ENCODE measurements at places on chromosomes 2 and 18.

DNA sequence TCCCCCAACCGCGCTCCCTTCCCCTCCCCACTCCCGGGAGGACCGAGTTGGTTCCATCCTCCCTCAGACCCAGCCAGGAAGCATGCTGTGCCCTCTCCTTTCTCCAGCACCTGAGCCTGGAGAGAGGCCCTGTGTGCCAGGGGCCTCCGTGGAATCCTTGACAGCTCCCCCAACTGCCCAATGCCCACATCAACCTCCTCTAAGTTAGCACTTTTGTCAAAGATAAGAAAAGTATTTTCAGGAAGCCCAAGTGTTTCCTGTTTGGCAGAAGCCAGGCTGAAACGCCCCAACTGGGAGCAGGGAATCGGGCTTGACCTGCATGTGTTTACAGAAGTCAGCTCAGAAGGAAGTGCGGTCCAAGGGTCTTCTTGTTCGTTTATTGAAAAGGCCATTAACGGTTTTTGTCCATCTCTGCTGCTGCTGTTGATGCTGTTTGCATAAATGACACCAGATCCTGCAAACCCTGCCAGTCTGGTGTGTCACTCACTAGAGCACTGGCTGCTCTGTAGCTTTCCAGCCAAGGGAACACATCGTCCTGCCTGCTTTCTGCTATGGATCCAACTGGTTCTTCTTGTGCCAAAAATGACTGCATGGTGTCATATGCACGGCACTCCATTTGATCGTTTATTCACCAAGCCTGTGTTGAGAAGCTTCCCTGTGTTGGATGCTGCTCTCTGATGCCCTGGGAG lies 35.4 kb upstream of the COL6A3 start:
- no peak for DNase-seq

- DNase-seq = no peak
Observed at GRCh38 chr2:459931-460330, 172.0 kb upstream of the ALKAL2 start.

DNA sequence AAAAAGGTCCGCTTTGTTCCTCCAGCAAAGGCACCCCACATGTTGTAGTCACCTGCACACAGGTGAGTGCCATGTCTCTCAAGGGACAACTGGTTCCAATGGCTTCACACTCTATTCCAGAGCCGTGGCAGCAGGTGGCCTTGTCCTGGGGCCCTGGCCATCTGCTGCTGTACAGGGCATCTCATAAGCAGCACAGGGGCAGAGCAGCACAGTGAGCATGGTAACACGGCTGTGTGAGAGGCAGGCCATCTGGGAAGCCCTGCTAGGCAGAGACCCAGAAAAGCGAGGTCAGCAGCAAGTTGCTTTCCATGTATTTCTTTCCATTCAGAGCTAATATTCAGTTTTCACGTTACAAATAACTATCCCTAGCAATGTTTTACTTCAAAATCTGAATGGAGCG lies 54.7 kb downstream of the CMPK2 start:
- no peak for DNase-seq

DNA sequence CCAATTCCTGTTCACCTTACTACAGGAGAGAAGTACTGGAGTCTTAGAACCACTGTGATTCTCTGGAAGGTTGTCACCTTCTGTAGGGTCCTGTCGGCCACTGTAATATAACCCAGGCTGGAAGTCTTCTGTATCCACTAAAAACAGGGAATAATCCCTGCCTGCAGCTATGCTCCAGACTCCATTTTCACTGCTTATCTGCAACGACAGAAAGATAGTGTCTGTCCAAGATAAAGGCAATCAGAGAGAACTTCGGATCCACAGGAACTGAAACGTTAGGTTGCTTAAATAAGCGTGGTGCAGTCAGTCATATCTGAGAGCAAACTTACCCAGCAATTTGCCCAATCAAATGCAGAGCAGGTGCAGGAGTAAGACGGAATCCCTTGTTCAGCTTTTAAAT lies 34.2 kb downstream of the ALS2 start:
- no peak for DNase-seq

All from C1 segment of cervical spinal cord (tissue), 14 donors.